ENCODE measurements at places on chromosomes 16 and 17.

GRCh38 chr16:3029491-3030221 lies 5.8 kb downstream of the THOC6 start:
- no peak for DNase-seq

GRCh38 chr16:57301126-57301817 lies 16.8 kb upstream of the PLLP start:
- DNase-seq: no peak

GRCh38 chr17:8941520-8941919 lies 24.0 kb downstream of the PIK3R5 start:
- peak; percentile 72 for DNase-seq

DNA sequence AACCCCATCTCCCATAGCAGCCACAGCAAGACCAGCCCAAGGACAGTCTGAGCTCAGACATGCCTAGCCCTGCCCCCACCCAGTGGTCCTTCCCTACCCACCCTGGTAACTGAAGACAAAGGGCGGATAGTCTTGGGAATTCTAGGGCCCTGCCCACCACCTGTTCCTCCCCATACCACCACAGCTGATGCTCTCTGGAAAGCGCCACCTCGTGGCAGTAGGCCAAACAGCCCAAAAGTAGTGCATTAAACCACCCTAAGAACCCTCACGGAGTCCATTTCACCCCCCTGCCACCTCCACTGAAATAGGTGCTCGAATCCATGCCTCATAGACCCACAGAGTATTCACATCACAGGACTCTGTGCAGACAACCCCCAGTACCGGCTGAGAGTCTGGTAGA lies 1021.4 kb downstream of the CDH8 start:
- no peak for DNase-seq

DNA sequence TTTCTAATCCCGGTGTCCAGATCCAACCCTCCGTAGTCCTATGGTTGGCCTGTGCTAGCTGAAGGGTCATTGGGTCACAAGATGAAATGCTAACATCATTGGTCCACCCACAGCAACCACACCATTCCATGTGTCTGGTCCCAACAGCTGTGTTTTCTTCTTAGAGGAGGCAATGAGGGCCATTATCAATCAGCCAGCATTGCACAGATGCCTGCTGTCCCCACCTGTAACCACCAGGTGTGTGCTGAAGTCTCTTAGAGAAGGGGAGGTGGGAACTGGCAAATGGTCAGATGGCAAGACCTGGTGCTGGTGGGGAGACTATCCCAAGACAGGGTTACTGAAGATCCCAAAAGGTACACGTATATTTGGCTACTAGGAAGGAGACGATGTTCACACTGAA lies 37.4 kb downstream of the HIC1 start:
- no peak for DNase-seq

DNA sequence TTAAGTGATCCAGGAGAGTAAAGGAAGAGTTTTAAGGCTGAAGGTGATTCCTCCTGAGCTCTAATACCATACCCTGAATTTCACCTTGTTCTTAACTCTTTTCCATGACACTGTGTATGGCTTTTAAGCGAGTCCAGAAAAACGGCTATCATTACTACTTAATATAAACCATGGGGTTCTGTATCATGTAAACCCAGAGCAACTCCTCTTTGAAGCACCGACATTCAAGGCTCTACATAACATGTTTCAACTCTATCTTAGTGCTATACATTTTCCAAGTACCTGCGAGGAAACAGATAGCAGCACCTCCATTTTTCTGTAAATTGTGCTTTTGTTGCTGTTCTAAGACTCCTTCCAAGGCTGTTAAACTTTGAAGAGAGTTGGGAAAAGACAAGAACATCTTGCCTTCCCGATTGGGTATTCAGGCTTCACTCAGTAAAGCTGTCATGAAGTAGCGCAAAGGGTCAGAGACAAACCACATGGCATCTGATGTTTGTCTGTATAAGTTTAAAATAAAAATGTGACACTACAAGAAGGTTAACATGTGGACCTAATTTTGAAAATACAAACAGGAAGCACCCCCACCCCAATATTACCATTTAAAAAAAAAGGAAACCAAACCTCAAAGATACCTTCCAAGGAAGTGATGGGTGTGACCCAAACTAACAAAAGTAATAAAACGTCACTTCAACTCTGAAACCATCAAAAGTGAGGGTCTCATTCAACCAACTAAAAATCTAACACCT lies 3.9 kb downstream of the STAT5B start:
- DNase-seq: peak; percentile 30

Data from CD4-positive, alpha-beta T cell treated with Interleukin-6 at 100 ng/mL for 8 hours (primary cell).